LNCaP clone FGC (cell line): ENCODE measurements at places on chromosomes 5 and 9.

GRCh38 chr5:127634007-127634406 is 14.9 kb upstream of the CTXN3 start:
- no peak for DNase-seq

DNA sequence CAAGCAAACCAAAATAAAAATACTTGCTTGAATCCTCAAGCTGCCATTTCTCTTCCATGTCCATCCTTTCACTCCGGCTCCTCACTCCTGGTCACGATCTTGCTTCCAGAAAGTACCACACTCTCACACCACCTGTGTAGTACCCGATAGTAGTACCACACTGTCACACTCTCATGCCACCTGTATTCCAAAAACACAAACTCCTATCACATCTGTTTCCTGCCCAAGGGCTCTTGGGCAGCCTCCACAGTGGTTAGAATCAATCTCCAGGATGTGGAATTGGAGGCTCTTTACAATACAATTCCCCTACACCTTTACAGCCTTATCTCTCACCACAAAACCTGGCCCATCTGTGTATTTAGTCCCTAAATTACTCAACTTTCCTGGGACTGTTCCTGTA is 130.6 kb downstream of the GNAQ start:
- DNase-seq, result no peak

DNA sequence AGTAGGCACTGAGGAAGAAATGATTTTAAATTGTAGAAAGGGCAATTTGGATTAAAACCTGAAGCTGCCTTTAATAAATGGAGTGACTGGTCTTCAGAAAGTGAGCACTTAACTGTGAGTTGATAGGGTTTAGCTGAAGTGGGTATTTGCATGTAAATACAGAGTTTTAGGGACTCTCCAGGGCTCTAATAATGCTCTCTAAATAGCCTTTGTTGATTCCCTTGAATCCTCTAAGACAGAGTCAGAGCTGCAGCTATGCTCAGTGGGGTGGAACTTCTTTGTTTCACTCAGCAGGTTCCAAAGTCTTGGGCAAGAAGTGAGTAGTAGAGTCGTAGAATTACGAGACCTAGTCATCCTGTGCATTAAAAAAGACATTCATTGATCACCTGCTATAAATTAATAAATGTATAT is 21.4 kb downstream of the GLRA1 start:
- DNase-seq, result no peak

DNA sequence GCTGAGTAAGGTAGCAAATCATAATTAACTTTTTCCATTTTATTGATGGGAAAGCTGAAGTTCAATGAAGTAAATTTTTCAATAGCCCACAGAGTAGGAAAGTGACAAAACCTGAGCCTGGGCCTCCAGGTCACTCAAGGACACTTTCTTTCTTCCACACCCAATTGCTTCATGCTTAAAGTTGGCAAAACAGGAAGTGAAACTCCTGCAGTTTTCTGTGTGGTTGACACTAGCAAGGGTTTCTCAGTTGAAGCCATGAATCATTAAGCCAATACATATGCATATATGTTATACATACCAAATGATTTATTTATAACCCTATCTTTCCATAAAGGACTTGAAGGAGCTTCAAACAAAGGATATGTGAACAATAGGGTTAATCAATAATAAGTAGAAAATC is 13.9 kb downstream of the TLR4 start:
- DNase-seq, result no peak

GRCh38 chr5:57705769-57706168 is 223.2 kb upstream of the ACTBL2 start:
- no peak for DNase-seq

GRCh38 chr9:137387114-137387890 is 35.7 kb downstream of the EXD3 start:
- no peak for DNase-seq

GRCh38 chr9:81182431-81182830 is 506.9 kb downstream of the TLE1 start:
- no peak for DNase-seq

GRCh38 chr5:139692679-139693308 is 44.6 kb downstream of the CXXC5 start:
- no peak for DNase-seq
